ENCODE measurements at places on chromosomes 5 and 9. TPM values are rescaled to one million over a fixed set of nuclear protein-coding genes. Genes with fewer than 3 reads are reported as not detected.

DNA sequence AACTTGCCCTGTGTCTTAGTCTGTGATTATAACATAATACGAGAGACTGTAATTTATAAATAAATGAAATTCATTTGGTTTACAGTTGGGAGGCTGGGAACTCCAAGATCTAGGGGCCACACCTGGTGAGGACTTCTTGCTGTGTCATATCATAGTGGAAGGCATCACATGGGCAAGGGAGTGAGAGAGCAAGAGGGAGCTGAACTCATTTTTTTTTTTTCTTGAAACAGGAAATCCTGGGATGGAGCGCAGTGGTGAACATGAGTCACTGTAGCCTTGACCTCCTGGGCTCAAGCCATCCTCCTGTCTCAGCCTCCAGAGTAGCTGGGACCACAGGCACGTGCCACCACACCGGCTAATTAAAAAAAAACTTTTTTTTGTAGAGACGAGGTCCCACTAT, 7.2 kb downstream of the MLANA start:
- no peak for DNase-seq

DNA sequence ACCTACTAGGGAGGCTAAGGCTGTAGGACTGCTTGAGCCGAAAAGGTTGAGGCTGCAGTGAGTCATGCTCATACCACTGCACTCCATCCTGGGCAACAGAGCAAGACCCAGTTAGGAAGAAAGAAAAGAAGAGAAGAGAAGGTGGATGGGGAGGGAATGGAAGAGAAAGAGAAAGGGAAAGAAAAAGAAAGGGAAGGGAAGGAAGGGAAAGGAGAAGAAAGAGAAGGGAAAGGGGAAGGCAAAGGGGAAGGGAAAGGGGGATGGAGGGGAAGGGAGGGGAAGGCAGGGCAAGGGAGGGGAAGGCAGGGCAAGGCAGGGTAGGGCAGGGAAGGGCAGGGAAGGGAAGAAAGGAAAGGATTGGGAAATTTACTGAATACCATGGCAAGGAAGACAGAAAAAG, 157.0 kb downstream of the ACTL7B start:
- no peak for DNase-seq

DNA sequence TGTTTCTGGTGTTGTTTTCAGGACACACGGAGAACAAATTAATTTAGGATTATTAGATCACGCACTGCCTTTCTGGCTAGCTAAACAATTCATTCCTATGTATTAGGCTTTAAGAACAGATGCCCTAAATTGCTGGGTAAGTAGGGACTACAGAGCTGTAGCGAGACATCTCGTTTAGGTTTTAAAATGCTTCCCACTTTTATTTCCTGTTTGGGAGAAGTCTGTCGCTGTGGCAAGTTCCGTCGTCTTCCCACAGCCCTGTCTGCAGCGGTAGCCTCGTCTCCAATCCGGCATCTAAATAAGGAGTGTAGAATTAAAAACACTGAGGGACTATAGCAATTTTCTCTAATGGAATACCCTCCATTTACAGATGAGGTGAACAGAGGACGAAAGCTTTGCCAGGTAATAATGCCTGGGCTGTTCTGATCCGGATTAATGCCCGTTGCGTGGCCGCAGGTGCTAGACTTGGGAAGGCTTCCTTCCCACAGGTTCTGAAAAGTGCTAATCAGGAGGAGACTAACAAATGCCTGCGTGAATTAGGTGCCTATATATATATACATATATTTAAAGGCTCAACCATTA, 1.3 kb upstream of the TRIM36 start:
- DNase-seq: peak; percentile 64

GRCh38 chr9:109868207-109868606, 88.2 kb downstream of the PALM2AKAP2 start:
- peak; percentile 55 for DNase-seq

DNA sequence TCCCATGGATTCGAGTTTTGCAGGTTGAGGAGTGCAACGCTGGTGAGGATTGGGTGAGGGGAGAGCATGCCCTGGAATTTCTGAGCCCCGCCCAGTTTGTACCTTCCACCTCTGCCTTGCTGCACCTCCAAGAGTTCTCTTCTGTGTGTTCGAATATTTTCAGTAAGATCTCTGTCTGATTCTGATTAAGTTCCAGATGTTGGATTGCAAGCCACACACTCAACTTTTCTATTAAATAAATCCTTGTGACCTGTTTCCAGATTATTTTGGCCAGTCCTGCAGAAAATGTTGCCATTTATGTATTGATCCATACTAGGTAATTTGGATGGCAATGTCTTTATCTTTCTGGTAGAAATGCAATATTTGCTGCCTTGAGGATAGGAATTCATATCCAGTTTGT, 54.1 kb downstream of the IL31RA start:
- DNase-seq: no peak

DNA sequence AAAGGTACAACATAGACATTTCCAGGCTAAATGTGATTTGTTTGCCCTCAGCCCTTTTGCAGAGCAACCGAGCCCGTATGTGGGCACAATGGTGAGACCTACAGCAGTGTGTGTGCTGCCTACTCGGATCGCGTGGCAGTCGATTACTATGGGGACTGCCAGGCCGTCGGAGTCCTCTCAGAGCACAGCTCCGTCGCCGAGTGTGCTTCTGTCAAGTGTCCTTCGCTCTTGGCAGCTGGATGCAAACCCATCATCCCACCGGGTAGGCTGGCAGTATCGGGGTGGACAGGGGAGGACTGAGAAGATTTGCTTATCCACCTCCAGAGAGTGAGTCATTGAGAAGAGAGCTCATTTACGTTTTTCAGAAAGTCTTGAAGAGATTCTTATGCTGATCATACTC, 17.8 kb upstream of the GLIPR2 start:
- peak; percentile 67 for DNase-seq

Gene GRM6
- not detected for total RNA-seq

- no peak for DNase-seq
These were observed 20.2 kb downstream of the TLN1 start for GRCh38 chr9:35711501-35712428.

GRCh38 chr5:7808998-7809397, 41.9 kb downstream of the CFAP90 start:
- DNase-seq: no peak

Data from endodermal cell (in vitro differentiated cells).